ENCODE measurements at places on chromosomes 13 and 19.

DNA sequence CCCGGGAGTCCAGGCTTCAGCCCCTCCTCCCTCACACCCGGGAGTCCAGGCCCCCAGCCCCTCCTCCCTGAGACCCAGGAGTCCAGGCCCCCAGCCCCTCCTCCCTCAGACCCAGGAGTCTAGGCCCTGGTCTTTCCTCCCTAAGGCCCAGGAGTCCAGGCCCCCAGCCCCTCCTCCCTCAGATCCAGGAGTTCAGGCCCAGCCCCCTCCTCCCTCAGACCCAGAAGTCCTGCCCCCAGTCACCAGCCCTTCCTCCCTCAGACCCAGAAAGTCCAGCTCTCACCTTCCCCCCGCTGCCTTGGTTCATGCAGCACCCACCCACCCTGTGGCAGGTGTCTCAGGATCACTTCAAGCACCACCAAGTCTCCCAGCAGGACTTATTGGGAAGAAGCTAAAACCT, 14.1 kb downstream of the CYTH2 start:
- DNase-seq = no peak

DNA sequence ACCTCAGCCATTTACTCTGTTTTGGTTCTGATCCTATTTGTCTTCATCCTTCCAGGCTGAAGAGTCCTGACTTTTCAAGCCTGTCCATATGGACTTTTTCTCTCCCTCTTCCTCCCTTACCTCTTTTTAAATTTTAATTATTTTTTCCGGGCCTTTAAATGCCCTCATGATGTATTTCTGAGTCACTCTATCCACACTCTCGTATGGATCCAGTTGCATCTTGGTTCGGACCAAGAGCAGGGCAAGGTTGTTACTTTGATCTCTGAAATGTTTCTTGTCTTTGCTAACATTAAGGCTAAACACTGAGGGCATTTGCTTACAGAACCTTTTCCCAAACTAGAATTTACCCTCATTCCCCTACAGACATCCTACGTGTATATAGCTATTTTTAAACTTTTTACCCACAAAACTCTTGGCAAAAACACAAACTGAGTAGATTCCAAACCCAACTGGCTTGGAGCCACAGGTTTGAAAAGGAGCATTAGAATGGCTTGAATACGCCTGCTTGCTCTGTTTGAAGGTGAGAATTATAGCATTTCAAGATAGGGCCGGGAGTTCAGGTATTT, 47.4 kb upstream of the SERPINE3 start:
- DNase-seq = no peak

GRCh38 chr13:74289861-74290773, 155.9 kb upstream of the KLF12 start:
- peak; percentile 47 for DNase-seq

GRCh38 chr13:30829145-30829832, 76.8 kb upstream of the MEDAG start:
- DNase-seq = no peak

DNA sequence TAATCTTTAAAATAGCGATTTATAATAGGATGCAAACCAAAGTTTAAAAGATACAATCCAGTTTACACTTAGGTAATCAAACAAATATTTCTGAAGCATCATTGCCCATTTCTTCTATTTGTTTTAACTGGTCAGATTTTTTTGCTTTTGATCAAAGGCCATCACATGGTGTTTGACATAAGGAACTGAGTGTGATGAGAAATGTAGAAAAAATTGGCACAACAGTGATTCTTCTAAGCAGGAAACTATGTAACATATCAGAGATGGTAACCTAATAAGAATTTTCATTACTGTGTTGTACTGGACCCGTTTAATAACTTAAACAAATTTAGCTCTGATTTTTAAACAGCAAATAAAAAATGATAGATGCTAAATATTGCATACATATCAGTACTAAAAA, 644.7 kb upstream of the KLF12 start:
- no peak for DNase-seq

DNA sequence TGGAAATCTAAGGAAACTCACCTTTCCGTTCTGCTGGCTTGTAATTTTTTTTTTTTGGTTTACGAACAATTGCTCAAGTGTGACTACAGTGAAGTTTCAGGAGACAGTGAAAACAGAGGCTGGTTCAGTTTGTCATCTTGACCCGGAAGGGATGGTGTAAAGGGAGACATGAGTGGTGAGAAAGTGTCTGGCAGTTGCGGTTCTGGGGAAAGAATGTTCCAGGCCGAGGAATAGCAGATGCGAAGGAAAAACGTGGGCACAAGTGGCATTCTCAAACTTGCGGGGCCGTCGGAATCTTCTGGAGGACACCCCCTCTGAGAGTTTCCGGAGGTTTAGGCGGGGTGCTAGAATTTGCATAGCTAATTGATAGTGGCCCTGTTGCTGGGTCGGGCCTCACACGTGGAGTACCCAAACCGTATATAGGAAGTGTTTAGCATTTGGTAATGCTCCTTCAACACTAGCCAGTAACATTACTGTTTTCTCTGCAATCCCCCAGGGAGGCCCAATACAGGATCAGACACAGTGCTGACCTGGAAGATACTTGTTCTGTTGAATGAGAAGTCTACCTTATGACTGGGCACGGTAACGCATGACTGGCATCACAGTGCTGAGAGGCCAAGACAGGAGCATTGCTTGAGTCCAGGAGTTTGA, 2.8 kb upstream of the TNFSF9 start:
- no peak for DNase-seq

DNA sequence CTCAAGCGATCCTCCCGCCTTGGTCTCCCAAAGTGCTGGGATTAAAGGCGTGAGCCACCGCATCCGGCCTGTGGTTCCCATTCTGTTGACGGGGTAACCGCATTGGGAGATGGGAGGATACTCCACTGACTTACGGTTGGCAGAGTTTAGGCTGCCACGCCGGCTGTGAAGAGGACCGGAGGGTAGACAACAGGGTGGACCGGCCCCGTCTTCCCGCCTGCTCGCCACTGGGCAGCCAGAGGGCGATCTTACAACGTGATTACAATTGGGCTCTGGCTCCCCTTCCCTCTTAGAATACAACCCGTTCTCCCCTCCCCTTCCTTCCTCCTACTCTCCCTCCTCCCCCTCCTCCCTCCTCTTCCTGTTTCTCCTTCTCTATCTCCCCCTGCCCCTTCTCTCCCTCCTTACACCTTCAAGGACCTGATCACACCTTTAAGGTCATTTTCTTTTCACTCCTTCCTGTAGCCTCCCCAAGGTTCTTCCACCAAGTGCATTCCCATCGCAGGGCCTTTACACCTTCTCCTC, 957 bp upstream of the CCDC194 start:
- DNase-seq = peak; percentile 25

GRCh38 chr19:50928831-50929230, 17.6 kb upstream of the KLK4 start:
- DNase-seq = no peak

DNA sequence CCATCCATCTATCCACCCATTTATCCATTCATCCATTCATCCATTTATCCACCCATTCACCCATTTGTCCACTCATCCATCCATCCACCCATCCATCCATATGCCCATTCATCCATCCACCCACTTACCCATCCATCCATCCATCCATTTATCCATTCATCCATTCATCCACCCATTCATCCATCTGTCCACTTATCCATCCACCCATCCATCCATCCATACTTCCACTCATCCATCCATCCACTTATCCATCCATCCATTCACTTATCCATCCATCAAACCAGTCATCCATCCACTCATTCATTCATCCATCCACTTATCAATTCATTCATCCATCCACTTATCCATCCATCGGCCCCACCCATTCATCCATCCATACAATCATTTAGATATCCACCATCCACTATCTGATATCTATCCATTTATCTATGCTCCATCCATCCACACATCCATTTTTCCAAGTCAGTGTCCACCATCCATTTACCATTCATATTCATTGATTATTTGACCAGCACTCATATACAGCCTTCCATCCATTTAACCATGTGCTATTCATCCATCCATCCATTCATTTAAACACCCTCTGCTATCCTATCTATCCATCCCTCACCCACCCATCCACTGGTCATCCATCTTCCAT, 2.8 kb downstream of the TMEM221 start:
- no peak for DNase-seq

DNA sequence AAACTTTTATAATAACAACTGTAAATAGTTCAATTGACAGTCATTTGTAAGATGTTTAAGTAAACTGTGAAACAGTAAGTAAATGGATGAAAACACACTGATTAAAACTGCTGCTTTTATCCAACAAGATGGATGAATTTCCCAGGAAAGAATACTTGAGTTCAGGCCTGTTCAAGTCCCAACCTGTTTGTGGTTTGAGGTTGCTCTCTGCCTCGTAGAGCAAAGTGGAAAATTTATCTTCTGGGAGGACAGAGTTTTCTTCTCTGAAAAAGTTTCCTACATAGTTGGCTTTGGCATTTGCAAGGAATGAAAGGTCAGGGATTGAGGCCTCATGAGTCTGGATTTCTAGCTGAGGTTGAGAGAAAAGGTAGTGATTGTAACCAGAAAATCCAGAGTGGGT, 15.2 kb upstream of the ZNF543 start:
- no peak for DNase-seq

DNA sequence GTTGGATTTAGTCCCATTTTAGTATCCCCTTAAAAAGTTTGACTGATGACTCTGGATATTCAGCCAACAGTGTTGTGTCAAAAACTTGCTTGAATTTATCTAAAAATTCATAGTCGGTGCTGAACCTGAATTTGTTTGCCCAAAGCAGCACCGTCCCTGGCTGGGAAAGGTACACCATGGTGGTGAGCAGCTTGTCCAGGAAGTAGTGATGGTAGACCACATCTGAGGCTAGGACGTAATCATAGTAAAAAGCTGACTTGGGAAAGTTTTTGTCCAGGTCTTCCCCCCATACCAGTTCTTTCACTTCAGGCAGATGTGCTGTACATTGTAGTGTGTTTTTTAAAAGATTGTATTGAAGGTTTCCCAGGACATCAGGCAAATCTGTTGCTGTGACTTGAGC, 8.8 kb downstream of the METTL21C start:
- peak; percentile 25 for DNase-seq

- no peak for DNase-seq
These were observed 220.7 kb upstream of the RXFP2 start for GRCh38 chr13:31518645-31519044.

GRCh38 chr19:13153569-13154240, 3.5 kb downstream of the IER2 start:
- peak; percentile 19 for DNase-seq

- no peak for DNase-seq
These were observed 3.7 kb downstream of the RAB11B start for GRCh38 chr19:8393871-8394250.

Data from T-cell (primary cell).